ENCODE measurements at places on chromosomes 5 and 9.

DNA sequence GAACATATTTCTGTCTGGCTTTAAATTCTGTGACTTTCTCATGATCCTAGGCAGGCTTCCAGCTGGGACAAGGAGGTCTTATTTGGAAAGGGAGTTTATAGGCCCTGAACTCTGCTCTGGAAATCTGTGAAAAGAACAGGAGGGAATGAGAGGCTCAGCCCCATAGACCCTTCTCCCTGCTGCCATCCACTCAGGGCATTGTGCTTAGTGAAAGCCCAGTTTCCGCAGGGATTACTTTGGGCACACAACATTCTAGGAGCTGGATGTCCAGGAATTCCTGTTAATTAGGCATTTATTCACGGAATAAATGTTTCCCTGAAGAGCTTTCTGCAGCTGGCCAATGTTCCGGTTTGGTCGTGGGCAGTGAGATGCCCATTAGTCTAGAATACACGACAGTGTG, 32.7 kb upstream of the COL15A1 start:
- DNase-seq: no peak

DNA sequence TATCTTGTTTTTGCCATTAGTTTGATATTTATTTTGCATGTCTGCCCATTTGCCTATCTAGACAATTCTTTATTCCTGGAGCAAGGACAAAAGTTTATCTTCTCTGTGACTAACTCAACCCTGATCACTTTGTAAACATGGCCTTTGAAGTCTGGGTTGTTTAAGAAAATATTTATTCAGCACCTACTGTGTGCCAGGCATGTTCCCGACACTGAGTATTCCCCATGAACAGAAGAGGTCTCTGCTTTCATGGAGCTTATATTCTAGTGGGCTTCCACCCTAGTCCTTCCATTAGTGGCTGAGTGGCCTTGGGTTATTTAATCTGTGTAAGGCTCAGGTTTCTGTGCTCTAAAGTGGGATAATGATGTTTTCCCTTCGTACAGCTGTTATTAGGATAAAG, 49.7 kb downstream of the SEMA6A start:
- DNase-seq: no peak

DNA sequence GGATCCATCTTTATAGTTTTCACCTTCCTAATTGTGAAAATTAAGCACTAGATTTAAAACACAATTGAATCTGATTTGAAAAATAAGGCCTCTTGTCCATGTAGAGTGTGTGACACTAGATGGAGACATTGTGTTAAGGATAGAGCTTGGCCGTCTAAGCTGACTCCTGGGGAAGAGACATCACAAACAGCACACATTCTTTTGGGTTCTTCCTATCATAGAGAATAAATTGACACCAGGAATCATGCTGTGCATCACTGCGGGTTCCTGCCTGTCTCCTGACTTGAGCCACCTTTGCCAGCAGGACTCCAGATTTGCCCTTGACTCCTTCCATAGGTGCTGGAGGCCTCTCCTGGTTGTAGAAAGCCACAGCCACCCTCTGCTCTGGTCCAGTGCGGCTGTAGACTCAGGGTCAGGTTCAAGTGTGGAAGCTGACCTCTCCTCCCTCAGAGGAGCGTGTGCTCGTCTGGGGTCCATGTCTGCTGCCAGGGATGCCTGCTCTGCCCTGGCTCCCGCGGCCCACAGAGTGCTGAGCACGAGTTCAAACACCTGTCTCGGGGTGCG, 11.2 kb downstream of the ROPN1L start:
- DNase-seq: no peak

DNA sequence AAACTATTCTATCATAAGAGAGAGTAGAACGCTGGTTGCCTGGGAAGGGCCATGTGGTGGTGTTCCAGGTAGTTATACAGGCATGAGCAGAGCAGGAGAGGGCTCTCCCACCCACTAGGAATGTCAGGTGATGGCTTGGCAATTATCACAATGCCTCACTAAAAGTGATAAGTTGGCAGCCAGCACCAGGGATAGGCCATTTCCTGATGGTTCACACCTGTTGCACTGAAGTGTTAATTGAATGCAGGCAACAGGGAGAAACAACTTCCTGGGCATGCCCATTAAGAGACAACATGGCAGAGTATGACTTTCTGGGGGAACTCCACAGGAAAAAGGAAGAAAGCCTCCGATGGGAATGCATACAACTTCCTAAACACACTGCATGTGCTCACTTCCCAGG, 593.2 kb downstream of the ELAVL2 start:
- no peak for DNase-seq

DNA sequence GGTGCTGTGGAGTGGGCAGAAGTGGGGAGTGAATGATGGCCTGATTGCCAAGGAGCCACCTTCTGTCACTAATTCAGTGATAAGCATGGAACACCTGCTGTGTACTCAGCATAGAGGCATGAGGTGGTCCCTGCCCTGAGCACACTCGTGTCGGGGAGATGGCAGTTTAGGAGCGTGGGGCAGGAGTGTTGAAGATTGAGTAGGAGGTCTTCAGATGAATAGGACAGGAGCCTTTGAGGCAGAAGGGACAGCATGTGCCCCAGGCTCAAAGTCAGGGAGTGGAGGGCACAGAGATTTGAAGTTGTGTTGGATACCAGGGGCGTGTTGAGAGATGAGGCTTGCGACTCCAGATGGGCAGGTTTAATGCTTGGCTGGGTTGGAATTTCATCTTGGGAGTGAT, 55.0 kb downstream of the ZNF618 start:
- DNase-seq: no peak

DNA sequence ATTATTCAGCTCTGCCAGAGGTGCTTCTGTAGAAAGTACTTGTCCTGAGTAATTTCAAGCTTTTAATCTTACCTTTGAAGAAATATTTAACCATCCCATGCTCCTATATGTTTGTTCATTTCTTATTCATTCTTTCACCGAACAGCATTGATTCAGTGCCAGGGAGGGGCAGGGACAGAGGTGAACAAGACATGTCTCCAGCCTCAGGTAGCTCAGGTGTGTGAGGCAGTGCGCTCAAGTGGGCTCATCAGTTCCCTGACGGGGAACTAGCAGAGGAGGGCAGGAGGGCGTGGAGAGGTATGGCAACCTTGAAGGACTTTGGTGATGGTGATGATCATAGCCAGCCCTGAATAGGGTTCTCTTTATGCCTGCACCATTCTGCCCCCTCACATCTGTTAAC, 25.9 kb downstream of the ERGIC1 start:
- no peak for DNase-seq

DNA sequence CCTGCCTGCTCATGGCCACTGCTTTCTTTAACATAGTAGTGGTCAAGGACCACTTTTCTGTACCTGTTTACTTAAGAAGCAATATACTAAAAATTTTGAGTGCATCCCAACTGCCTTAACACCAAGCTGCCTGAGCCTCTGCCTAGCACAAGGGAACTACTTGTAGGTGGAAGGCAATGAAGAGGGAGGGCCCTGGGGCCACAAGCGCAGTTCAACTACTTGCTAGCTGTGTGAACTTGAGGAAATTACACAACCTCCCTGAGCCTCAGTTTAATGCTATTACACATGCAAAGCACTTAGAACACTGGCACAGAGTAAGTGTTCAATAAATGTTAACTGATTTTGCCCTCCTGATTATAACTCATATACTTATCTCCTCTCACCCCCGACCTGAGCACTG, 6.3 kb downstream of the ARL15 start:
- no peak for DNase-seq

Measured in stimulated activated CD8-positive, alpha-beta memory T cell treated with anti-CD3 and anti-CD28 coated beads, Interleukin-7, amount 100 ng/mL, for 1 hour (primary cell).